Fibroblast of skin of scalp (primary cell): ENCODE measurements at places on chromosomes 11 and 22.
A peak's percentile ranks its signal among the peaks of the same experiment; 100 is the strongest.

- DNase-seq: peak; percentile 19
These were observed 627.8 kb upstream of the ANO5 start for GRCh38 chr11:21564833-21565682.

DNA sequence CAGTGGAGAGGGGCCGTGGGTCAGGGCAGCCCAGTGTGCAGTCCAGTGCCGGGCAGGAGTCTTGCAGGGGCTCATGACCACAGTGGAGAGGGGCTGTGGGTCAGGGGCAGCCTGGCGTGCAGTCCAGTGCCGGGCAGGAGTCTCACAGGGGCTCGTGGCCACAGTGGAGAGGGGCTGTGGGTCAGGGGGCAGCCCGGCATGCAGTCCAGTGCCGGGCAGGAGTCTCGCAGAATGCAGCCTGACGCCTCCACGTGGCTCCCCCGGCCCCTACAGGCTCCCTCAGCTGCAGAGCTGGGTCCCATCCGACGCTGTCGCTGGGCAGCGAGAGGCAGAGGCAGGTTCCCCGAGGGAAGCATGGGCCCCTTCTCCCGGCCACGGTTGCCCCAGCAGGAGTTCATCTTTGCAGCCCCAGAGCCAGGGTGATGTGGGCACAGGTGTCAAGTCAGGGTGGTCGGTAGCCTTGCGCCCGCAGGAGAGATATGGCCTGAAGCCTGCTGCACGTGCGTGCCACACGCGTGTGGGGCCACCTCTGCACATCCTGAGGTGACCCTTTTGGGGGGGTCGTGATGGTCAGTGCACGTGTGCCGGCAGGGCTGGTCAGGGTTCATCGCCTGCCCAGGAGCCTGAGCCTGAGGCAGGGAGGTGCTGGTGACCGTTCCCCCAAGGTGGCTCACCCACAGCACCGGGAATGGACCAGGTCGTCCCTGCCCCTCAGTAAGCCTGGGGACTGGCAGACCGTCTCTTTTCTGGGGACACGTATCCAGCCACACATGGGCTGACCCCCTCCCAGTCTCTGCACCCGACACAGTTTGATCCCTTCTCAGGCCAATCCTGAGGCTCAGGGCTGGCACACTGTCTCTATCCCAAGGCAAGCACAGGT, 2.9 kb downstream of the IFITM5 start:
- no peak for DNase-seq

DNA sequence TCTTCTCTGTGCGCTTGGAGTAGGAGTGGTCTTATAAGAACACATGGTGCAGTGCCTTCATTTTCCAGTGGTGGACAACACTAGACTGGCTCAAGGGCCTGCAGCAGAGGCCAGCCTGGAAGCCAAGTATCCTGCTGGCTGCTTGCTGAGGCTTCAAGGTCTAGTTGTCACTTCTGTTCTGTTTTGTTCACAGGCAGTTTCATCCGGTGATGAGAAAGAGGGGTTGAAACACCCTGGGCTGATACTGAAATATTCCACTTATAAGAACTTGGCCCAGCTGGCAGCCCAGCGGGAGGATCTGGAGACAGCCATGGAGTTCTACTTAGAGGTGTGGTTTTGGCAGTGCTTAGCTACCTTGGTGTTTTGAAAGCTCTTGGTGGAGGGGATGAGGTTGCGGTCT, 29.8 kb downstream of the CABIN1 start:
- DNase-seq: no peak

DNA sequence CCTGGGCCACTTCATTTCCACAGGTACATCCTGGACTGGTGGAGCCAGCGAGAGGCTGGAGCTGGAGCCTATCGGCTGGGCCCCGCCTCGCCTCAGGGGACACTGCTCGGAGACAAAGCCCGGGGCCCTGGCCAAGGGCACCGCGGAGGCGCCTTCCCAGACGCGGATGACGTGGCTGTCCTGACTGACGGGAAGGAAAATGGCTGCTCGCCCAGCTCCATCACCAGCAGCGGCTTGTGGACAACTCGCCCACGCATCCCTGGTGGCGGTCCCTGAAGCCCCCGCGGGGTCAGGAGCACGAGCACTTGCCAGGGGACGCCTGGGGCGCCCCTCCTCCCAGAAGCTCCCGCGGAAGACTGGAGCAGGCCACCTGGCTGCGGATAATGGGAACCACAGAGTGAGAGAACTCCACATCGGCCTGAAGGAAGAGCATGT, 49.6 kb downstream of the CECR2 start:
- no peak for DNase-seq

GRCh38 chr22:37519268-37520195, at the start of gene CARD10:
CARD10 (minus strand) TSS chr22:37519415; CDS start chr22:37519200, 215 bp downstream.
- DNase-seq: no peak

GRCh38 chr11:102110761-102111010, 439 bp downstream of the YAP1 start:
- no peak for DNase-seq

GRCh38 chr11:119880143-119880542, 151.1 kb upstream of the NECTIN1 start:
- no peak for DNase-seq

GRCh38 chr11:2862395-2863275, 22.9 kb downstream of the CDKN1C start:
- DNase-seq: no peak

- no peak for DNase-seq
These were observed 9.1 kb upstream of the SERHL2 start for GRCh38 chr22:42544686-42545085.

DNA sequence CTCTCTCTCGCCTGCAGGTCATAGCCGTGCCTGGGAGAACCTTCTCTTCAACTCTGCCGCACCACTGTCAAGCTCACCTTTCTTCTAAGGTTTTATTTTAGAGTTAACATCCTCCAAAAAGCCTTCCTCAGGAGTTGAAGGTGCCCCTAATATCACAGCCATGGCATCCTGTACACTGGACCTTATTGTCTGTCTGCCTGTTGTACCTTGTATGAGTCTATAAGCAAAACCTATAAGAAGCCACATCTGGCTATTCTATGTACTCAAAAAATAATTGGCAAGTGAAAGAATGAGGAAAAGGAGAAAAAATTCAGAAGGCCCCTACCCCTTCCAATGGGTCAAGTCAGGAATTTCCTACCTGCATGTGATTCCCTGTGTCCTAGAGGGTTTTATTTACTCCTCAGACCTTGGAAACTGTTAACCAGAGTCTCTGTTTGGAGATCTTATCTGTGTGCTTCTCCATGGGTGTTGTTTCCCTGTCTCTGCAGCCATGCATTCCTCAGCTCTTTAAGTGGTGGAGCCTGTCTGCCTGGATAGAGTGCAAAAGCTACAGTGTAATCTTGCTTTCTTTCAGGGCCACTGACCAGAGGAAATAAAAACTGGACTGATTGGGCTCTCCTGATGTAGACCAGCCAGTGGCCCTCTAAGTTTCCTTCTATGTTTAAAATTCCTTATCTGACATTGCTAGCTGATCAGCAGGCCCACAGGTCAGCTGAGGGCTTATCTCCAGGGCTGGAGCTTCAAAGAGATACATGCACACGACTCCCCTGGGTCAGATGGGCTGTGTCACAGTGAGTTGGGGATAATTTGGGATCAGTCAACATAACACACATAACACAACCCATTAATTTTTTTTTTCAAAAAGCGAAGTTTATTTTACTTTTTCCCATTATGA, 37.6 kb upstream of the TMEM135 start:
- no peak for DNase-seq
